Activated CD4-positive, alpha-beta T cell treated with anti-CD3 and anti-CD28 coated beads, Interleukin-2, amount 50 U/mL, for 1 hour (primary cell): ENCODE measurements at places on chromosomes 1 and 21.

DNA sequence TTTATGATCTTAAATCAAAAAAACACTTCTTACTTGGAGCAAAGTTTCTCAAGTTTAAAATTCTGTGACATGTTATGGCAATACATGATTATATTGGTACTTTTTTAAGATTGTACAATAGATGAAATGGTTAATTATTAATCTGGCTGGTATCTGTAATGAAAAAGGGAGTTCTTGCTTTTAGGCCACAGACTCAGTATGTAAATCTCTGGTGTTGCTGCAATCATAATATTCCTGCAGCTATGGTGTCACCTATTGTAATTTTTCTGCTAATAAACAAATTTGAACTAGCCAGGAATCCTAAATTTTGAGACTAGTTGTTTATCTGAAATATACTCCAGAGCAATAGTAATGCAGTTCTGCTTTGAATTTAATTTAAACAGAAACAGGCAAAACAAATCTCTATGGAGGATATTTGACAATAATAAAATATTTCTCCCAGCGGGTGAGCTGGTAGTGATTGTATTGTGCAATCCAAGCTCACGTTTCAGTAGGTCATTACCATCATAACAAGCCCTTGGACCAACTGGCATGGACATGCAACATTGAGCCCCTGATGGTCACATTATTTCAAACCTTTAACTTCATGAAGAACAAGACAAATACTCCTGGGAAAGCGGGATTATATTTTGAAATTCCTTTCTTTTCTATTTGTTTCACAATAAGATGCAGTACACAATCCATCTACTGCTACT, 77.2 kb upstream of the USH2A start:
- no peak for DNase-seq

DNA sequence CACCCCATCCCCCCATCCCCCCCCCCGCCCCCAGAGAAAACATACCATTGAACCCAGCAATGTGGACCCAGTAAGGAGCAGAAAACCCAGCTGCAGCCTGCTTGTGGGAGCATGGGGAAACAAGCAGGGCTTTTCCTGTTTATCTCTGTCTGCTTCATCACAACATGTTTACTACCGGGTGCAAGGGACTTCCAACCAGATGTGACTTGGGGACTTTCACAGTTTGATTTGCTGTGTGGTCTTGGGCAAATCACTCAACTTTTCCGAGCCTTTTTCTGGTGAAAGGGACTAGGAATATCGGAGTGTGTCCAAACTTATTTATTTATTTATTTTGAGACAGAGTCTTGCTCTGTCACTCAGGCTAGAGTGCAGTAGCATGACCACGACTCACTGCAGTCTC, 3.2 kb downstream of the TMCC2 start:
- no peak for DNase-seq

DNA sequence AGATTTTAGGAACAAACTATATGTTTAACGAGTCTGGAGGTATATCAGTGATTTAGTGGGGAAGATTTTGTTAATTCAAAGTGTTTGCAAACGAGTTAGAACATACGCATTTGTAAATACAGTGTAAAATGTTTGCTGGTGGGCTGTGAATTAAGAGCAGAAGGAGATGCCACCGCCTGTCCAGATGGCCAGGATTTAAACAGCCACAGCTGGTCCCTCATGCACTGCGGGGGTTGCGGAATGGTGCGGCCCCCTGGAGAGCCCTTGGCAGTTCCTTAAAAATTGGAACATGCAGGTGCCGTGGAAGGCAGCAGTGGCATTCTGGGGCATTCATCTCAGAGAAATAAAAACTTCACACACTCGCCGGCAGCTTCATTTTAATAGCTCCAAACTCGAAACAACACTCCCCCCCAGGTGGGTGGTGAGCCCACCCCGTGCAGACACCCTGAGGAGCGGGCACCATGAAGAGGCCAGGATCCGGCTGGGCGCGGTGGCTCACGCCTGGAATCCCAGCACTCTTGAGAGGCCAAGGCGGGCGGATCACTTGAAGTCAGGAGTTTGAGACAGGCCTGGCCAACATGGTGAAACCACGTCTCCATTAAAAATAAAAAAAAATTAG, 3.5 kb upstream of the C1orf159 start:
- no peak for DNase-seq

- no peak for DNase-seq
These were observed 25.9 kb downstream of the KCNC4 start for GRCh38 chr1:110235834-110236682.

GRCh38 chr1:229203030-229203751, 67.7 kb upstream of the RAB4A start:
- no peak for DNase-seq

DNA sequence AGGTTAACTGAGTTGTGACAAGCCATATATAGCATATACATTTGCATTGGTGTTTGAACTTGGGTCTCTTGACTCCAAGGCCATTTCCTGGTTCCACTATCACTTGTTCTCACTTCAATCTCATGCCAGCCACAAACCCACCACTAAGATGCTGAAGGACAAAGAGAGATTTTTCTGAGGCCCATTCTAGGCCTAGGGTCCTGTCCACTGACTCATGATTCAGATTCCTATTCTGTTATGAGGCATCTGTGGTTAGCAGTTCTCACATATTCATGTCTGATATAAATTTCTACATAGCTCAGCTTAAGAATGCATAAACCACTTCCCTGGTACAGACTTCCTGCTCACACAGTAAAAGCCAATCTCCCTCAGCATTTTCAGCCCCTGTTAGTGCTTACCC, 326.1 kb upstream of the BEND5 start:
- no peak for DNase-seq

DNA sequence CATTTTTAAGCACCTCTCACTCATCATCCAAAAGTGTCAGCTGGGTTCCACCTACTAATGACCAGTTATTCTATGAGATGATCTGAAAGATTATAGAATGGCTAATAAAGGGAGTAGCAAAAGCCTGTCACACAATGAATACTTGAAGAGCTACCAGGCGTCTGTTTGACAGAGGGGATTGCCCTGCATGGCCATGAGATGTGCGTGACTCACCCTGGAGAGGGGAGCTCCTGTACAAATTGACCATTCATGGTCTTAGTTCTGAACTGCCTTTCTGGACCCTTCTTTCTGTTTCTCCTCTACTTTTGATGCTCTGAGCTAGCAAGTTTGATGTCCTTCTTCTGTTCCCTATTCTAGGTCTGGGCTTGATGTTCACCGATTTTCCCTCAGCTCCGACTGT, 85.2 kb upstream of the ABCD3 start:
- DNase-seq = no peak

DNA sequence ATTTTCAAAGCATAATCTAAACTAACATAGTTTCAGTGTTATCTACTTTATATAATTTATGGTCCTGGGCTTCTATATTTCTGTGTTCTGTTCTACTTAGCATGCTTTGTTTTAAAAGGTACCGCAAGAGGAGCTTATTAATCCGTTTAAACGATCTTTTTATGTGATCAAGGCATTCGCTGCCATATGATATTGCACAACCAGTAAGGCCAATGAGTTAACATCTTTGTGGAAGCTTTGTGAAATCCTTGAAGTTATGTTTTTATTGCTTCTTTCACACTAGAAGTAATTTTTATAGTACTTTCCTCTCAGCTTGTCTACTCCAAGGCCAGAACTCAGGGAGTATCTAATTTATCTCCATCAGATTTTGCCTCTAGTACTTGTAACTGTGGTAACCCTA, 8.9 kb downstream of the LRRC8C start:
- DNase-seq = no peak

GRCh38 chr1:183209533-183210158, 23.6 kb downstream of the LAMC2 start:
- DNase-seq = no peak

DNA sequence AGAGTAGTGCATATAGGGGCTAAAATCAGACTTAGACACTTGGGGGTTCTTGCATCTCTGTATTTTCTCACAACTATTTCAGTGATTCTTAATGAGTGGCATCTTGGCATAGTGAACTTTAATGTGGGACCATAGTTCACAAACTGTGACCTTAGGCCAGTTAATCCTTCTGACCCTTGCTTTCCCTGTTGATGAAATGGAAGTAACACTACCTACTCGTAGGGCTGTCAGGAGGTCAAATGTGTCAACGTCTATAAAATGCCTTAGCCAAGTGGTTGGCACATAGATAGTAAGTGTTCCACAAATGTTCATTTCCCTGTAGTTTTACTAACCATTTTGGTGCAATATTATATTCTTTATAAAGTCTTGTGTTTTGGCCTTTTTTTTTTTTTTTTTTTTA, 49.4 kb downstream of the DYRK1A start:
- no peak for DNase-seq

DNA sequence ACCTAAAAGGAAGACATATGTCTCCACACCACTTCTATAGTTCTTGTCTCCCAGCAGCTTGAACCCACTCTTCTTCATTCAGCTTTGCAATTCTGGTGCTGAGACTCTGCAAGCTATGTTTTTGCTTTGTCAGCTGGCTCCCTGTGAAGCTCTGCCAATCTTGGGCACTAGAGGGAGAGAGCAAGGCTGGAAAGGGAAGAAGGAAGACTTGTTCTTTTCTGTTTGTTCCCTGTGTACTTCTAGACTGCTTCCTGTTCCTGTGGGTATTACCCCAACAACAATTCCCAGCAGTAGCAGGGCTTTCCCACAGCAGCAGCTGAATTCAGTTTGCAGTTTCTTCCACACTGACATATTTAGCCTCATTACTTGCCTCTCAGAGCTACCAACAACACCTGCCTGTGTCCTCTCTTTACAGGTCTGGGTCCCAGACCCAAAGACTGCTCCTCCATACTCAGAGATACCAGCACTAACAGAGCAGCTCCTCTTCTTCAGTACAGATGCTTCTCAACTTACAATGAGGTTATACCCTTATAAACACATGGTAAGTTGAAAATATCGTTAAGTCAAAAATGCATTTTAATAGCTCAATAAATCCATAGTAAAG, 275.2 kb upstream of the NEGR1 start:
- DNase-seq = no peak

DNA sequence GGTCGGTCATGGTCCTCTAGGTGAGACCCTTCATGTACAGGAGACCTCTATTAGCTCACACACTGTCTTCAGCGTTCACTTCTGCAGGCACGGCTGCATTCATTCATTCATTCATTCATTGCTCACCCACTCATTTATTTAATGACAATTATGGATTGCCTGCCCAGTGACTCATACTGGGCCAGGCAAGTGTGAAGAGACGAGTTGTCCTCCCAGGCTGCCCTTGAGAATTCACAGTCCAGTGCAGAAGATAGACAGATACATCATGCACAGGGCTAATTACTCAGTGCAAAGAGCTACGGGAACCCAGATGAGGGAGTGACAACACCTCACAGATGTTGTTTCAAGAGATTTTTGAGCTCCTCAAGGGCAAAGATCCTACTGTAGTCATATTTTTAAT, 248.4 kb downstream of the TNR start:
- no peak for DNase-seq

GRCh38 chr1:205048382-205048781, 5.4 kb downstream of the CNTN2 start:
- DNase-seq = no peak

DNA sequence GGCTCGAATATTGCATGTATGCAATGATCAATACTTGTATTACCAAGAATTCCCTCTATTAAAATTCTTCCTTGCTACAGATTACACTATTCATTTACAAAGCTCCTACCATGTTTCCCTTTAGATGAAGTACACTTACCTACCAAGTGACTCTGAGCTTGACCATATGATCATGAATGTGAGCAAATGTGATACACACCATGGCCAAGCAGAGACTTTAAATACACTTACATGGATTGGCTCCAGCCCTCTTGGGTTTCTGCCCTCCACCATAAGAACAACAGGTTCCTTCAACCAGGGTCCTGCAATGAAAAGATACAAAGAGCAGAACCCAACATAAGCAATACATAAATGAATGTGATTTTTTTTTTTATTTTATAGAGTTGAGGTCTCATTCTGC, 30.0 kb downstream of the LRRC52 start:
- no peak for DNase-seq

- DNase-seq = no peak
These were observed 137.1 kb upstream of the USP24 start for GRCh38 chr1:55352080-55352810.

DNA sequence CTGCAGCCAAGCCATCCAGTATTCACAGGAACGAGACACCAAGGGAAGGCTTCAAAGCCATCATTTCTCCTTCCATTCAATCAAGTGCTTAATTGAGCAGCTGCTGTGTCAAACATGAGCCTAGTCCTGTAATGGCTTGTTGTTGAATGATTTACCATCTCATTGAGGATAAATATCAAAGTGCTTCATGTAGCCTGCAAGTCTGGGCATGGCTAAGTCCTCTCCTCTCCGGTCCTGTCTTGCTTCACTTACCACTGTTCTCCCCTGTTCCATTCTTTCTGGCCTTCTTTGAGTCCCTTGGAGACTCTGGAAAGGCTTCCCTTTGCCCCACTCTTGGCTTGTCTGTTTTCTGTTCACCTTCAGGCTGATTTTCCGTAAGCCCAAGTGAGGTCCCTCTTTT, 279.8 kb downstream of the PBX1 start:
- no peak for DNase-seq

- DNase-seq = no peak
These were observed 423.0 kb downstream of the RPS6KC1 start for GRCh38 chr1:213474054-213474453.

DNA sequence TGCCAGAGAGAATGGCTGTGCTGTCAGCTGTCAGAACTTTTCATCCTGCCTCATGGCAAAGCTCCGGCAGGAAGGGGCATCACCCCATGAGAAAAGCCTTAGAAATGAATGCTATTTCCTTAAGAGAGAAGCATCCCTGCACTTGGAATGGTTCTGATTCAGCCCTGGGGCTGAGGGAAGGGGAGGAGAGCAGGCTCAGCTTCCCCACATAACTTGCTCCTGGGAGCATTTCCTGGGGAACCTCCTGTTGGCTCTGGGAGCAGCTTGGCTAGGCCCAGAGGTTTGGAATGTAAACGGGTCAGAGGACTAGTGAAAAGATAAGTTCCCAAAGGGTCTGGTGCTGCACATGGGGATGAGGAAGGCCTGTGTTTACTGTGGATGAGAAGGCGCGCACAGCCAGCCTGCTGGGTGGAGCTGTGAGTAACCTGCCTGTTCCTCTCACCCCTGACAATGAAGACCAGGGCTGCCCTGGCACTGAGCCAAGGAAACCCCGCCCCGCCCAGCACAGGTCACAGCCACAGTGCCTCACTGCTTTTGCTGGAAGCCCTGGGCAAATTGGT, 5.0 kb downstream of the PRELP start:
- DNase-seq = peak; percentile 29

GRCh38 chr1:154157520-154158306, 2.8 kb upstream of the NUP210L start:
- DNase-seq = peak; percentile 58
